ENCODE measurements at places on chromosomes 5 and 9.

DNA sequence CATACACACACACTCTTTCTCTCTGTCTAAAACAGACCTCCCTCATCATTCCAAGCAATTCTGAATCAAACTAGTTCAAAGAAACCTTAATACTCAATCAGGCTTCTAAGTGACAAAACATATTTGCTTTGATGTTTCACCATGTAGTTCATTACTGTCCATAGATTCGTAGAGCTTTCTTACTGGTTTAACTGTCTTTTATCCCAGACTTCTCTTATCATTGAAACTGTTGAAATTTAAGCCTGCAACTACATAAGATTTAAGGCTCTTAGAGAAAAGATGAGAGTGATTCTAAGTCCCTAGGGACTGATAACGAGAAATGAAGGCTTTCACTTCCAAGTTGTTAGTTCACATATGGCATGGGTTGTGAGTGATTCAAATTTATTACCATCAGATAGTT lies 11.0 kb upstream of the PLAC8L1 start:
- no peak for DNase-seq

- DNase-seq: no peak
Measured at GRCh38 chr9:19431361-19432171, 22.8 kb downstream of the ACER2 start.

DNA sequence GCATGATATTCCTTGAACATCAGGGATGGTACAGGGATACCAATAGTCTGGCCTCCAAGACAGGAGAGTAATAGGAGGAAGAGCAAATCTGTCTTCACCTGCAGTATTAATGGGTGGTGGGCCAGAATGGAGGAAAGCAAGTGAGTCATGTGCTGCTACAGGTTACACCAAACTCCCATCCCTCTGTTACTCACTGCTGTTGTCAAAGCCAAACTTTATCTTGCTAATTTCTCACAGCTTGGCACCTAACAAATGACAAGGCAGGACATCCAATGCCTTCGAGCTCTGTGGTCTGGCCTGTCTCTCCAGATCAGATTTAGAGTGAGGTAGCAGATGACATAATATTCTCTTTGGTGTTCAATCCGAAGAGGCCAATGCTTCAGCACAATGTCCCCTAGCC lies 26.8 kb downstream of the PLAC8L1 start:
- no peak for DNase-seq

DNA sequence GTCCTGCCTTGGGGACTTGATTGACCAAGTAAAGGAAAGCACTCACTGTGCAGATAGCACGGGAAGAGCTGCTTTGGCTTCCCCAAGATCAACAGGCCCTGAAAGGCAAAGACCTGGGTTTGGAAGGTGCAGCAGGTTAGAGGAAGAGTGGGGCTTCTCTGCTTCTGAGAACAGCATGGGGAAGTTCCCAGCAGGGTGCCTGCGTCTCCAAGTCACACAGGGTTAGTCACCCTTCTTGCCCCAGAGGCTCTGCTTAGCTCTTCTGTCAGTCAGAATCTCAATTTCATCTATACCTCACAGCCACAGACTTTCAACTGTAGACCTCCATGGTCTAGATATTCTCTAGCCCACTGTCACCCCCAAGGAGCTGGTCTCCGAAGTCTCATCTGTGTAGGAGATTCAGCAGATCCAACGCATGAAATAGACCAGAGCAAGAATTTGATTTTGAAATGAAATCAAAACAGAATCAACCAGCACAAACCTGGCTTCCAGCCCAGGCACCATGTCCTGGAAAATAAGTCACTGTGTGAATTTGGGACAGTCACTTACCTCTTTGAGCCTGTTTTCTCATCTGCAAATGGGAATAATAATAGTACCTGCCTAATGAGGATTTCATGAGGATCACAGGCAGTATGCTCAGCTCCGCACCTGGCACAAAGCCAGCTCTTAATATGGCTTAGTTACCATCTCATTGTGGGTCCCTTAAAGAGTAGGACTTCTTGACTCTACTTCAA lies 64.0 kb downstream of the SFXN1 start:
- peak; percentile 57 for DNase-seq

- peak; percentile 63 for DNase-seq
Measured at GRCh38 chr9:86783884-86784283, 163.4 kb downstream of the GAS1 start.
